ENCODE measurements at places on chromosomes 16 and 17.

- DNase-seq: no peak
Observed at GRCh38 chr16:80683646-80684045, 120.8 kb downstream of the CDYL2 start.

- DNase-seq: no peak
Observed at GRCh38 chr17:34886831-34887230, 74.4 kb downstream of the CCT6B start.

DNA sequence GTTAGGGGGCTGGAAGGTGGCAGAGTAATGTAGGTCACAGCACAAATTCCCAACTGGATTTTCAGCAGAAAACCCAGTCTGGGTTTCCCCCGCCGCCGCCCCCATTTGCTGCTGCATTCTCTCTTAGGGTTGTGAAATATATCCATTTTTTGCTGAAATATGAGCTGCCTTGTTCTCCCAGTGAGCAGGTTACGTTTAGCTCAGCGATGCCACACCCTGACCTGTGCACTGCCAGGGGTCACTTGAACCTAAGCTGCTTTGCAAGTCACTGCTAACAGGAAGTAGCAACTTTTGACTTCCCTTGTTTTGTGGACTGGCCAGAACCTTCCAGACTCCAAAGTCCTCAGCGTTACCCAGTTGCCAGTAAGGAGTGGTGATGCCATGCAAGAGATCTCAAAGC lies 274.1 kb downstream of the CPPED1 start:
- DNase-seq: no peak

DNA sequence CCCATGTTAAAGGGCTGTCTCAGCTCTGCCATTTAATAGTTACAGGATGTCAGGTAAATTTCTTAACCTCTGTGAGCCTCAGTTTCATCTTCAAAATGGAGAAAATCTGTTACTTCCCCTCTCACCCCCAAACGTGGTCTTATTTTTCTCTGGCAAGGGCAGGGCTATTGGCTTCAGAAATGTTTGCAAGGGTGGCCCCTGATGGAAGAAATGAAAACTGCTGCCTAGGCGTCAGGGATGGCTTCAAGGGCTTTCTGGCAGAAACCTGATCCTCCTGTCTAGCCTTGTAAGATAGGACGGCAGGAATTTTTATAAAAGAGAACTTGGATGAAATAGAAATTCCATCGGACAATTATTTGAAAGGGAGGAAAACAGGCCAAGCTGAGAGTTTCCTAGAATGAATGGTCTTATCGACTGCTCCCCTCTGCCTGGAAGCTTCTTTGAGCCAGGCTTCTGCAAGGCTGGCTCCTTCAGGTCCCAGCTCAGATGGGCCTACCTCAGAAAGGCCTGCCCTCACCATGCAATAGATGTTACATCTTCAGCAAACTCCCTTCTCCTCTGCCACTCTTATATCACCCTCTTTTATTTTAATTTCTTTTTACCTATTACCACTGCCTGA lies 43.0 kb upstream of the TANGO6 start:
- DNase-seq: peak; percentile 11

DNA sequence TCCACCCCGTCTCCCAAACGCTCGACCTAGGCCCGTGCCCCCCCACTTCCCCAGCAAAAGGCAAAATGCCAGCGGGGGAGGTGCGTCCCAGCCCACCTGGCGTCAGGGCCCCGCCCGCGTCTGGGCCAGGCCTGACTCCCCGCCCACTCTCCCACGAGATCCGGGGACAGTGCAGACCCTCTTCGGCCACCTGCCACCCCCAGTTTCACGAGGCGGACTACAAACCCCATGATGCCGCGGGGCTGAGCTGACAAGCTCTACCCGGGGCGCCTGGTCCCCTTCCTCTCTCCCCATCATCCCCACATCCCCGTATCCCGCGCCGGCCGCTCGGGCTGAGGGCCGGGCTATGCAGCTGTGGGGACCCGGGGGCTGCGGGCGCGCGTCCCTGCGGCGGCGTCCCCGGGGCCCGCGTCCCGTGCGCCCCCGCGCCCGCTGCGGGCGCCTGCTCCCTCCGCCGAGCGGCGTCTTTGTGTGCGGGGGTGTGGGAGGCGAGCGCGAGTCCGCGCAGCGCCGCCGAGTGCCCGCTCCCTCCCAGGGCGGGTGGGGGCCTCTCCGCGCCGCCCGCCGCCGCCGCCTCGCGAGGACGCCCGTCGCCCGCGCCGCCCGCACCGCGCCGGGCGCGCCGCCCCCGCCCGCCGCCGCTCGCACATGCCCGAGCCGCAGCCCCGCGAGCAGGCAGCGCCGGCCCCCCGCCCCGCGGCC lies at the start of gene ANKRD13B:
TSS of gene ANKRD13B (plus strand) at position 283 of the 702 bp plus-strand sequence. CDS start 490 bp downstream, outside the sequence.
- DNase-seq: no peak

- DNase-seq: no peak
Observed at GRCh38 chr17:69405096-69405495, 9.4 kb upstream of the MAP2K6 start.

- DNase-seq: no peak
Observed at GRCh38 chr16:9378876-9379275, 287.4 kb downstream of the HAPSTR1 start.

DNA sequence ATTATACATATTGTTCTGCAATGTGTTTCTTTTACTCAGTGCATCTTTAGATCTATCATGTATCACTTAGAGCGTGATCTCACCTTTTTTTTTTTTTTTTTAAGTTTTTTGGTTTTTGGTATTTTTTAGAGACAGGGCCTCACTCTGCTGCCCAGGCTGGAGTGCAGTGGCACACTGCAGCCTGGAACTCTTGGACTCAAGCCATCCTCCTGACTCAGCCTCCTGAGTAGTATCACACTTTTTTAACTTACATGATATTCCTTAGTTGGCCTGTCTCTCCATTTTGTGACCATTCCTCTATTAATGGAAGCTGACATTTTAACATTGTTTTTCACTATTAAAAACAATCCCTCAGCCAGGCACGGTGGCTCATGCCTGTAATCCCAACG lies 4.7 kb upstream of the MPO start:
- no peak for DNase-seq

DNA sequence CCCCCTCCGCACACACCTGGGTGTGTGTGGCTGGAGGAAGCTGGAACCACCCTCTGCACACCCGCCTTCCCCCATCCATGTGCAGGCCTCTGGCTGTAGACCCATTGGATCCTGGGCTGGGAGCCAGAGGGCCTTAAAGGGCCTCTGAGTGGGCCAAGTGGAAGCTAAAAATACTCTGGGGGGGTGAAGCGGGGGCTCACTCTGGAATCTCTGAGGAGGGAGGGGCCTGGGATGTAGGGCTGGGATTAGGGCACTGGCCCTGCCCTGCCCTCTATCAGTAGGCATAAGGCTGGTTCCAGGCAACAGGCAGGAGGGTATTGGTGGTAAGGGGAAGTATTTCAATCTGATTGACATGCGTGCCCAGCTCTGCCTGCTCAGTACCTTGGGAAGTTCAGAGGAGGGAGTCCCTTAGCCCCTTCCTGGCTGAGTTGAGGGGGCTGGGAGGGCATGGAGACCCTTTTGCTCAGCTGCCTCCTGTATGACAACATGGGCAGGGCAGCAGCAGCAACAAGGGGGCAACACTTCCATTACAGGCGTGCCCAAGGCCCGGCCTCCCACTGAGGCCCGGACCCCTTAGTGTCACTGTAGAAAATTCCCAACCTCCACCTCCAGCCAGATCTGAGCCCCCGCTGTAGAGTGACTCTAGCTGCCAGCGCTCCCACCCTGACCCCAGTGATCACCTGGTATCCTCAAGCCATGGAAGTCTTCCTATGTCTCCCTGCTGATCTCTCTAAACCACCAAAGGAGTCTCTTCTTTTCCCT lies 5.2 kb downstream of the ITGA3 start:
- no peak for DNase-seq

GRCh38 chr17:29291163-29291752 lies 2.7 kb downstream of the NUFIP2 start:
- peak; percentile 61 for DNase-seq

DNA sequence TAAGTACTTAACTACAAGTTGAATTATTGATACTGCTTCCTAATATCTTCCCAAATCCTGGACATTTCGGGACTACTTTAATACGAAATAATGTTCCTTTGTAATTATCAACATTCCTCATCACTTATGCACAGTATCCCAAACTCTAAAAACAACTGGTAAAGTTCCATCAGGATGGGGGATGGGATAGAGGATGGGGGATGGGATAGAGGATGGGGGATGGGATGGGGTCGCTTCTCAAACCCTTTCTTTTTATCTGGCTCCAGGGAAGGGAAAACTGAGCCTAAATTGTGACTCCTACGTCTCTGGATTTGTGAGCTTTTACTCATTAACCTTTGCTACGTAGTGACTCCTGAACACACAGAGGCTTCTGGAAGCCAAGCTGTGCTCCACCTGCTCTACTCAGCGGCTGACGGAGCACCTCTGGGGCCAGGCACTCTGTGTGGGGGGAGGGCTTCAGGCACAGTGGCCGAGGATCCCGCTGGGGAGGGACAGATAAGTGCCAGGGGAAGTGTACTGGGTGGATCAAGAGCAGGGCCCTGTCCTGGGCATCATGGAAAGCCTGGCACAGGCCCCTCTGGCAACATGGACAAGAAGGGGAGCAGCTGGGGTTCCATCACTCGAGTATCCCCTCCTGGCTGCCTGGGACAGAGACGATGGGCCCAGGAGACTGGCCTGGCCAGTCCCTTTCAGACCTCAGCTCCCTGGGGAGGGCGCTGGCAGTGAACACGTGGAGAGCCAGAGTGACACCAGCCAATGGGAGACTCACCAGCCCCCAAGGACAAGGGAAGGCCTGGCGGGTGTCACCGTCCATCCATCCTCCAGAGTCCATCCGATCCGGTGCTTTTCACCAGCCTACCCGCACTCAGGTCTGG lies 56.2 kb downstream of the PGS1 start:
- no peak for DNase-seq

- no peak for DNase-seq
Observed at GRCh38 chr16:50970281-50970680, 180.8 kb downstream of the SALL1 start.

GRCh38 chr16:82034981-82035612 lies at the start of gene HSD17B2:
Gene HSD17B2, plus strand, starts transcription at chr16:82035253. Its CDS starts 172 bp downstream, at chr16:82035425.
- DNase-seq: no peak

DNA sequence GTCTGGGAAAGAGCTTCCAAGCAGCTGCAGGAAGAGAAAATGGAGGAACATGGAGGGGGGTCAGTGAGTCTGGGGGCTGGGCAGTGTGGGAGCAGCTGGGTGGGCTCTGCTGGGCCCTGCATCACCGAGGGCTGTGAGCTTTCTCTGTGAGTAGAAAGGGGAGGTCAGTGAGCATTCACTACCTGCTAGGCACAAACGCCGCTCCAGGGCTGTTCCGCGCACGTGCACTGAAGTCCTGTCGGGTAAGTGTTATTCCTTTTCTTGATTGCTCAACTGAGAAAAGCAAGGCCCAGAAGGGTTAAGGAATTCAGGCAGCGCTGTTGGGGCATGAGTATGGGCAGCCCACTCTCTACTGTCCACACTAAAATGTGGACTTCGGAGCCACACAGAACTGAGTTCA lies 4.7 kb downstream of the CACNG5 start:
- DNase-seq: no peak

- DNase-seq: peak; percentile 10
Observed at GRCh38 chr16:4613636-4614570, 785 bp downstream of the UBALD1 start.

DNA sequence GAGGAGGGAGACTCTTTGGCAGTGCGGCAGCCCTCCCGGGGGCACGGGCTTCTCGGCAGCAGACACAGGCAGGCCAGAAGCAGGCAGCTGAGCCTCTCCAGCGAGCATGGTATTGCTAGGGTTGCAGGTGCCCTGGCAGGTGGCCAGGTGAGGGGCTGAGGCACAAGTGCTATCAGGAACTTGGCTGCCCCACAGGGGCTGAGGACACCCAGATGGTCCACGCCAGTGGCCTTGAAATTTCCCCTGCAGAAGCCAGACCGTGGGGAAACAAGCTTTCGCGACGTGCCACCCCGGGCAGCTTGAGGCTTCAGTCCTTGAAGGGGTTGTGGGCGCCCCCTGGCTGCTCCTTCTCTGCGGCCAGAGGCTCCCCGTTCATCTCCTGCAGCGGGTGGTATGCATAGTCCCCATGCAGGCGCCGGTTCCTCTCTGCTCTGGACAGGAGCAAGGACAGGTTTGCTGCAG lies 8.5 kb downstream of the NAGPA start:
- no peak for DNase-seq

GRCh38 chr16:89099905-89100304 lies 6.3 kb downstream of the ACSF3 start:
- no peak for DNase-seq

DNA sequence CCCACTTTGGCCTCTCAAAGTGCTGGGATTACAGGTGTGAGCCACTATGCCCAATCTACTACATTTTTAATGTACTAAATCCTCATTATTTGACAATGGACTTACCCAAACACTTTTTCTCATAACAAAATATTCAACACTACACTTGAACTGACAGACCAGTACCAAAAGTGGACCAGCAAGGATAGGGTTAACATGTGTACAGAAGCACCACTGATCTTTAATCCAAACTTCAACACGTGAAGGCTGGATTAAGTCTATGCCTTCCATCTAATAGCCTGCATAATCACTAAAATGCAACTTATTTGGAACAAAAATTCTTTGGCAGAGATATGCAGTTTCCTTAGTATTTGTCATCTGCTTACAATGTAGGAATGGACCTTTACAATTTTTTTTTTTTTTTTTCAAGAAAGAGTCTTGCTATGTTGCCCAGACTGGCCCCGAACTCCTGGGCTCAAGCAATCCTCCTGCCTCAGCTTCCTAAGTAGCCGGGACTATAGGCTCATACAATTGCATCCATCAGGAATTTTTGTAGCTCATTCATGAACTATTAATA lies 60.0 kb upstream of the BCAR1 start:
- DNase-seq: no peak

- DNase-seq: no peak
Observed at GRCh38 chr17:77432034-77432661, 291.4 kb downstream of the SEC14L1 start.

DNA sequence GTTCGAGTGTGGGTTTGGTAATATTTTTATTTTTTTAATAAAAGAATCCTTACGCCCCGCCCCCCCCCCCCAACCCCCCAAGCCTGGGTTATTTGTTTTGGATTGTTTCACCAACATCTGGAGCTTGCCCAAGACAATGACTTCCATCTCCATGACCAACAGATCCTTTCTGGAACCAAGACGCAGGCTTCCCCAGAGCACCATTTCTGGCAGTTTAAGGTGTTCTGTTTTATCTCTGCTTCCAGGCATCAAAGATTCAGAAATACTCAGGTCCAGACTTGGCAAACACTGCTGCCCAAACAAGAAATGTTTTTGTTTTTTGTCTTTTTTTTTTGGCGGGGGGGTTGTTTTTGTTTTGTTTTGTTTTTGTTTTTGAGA lies 56.1 kb downstream of the PLXDC1 start:
- no peak for DNase-seq

DNA sequence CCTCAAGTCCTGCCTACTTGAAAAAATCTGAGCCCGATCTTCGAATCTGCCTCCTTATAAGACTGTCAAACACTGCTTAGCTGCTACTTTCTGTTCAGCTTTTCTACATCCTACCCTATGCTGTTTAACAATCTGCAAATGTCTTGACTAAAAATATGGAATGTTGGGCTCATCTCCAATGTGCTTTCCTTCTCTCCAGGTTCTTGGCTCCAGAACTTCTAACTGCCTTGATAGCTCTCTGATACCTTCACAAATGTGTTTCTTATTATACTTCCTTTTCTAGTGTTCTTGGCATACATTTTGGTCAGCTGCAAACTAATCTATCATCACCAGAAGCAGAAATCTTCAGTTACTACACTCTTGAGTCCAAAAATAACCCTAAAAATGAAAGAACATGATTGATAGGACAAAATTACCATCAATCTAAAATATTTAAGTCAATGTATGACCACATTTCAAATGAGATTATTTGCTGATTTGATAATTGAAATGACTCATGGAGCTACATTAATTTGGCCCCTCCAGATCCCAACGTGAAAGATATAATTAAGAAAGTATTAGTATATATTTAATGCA lies 372.3 kb upstream of the MON1B start:
- DNase-seq: no peak

- DNase-seq: no peak
Observed at GRCh38 chr17:64779376-64780095, 117.4 kb upstream of the SMURF2 start.
